ENCODE measurements at places on chromosomes 5 and 9. TPM values are rescaled to one million over a fixed set of nuclear protein-coding genes. Genes with fewer than 3 reads are reported as not detected.

DNA sequence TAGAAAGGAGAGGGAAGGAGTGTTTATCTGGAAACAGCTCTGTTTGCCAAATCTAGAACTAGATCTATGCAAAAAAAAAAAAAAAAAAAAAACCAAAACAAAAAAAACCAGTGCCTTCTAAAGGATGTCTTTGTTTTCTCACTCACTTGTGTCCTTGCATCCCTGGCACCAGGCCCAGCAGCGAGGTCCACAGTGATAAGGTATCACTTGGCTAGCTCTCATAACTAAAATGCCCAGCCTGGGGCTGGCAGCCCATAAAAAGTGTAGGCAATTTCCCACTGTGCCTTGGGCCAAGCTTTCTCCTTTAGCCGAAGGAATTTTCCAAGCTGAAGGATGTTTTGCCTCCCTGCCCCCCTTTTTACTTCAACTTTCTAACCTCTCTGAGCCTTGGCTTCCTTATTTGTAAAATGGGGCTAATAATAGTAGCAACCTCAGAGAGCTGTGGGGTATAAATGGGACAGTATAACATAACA lies 20.8 kb downstream of the RGS3 start:
- no peaks in the 10 kb centered on the region for H3K27me3 ChIP-seq
- no peak overlapping the region for H3K4me3 ChIP-seq
- no peaks in the 10 kb centered on the region for H3K36me3 ChIP-seq
- no peak for DNase-seq
- no peak overlapping the region for H3K27ac ChIP-seq
- peaks cover 6% of the 10 kb centered on the region for H3K4me1 ChIP-seq

DNA sequence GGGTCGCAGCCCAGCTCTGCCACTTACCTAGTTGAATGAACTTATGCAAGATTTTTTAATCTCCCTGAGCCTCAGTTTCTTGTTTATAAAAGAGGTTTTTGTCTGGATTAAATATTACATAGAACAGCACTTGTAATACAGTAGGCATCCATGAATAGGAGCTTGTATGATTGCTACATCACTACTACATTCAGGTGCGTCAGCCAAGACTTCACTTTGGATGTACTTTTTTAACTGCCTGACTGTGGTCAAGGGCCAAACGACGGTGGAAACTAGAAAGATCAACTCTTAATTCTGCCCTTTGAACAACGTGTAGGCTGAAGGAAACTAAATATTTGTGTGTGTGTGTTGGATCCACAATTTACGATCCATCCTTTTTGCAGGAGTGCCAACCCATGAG lies 172.8 kb downstream of the RFK start:
- no peaks in the 10 kb centered on the region for H3K27me3 ChIP-seq
- no peaks in the 10 kb centered on the region for H3K36me3 ChIP-seq
- H3K27ac ChIP-seq, result no peak overlapping the region
- no peak overlapping the region for H3K4me3 ChIP-seq

- H3K36me3 ChIP-seq, result peaks cover 6% of the 10 kb centered on the region
- H3K27ac ChIP-seq, result no peak overlapping the region
- no peak overlapping the region for H3K4me3 ChIP-seq
- no peak for DNase-seq
These were observed 4.1 kb downstream of the SWI5 start for GRCh38 chr9:128280084-128280622.

DNA sequence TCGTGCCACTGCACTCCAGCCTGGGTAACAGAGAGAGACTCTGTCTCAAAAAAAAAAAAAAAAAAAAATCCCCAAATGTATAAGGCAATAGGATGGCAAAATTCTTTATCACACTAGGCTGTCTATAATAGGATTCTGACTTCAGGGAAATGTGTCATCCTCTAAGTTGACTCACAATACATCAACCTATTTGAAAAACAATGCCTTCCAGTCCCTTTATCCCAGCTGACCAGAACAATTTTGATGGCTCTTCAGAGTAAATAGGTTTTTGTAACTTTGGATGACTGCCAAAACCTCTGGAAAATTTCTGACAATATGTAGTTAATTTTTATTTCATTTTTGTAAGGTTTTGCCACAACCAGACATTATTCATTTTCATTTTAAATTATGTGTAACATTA lies 184.1 kb downstream of the CCDC192 start:
- H3K27ac ChIP-seq, result no peak overlapping the region
- no peak for DNase-seq
- peaks cover under 1% of the 10 kb centered on the region for H3K4me1 ChIP-seq
- H3K36me3 ChIP-seq, result peaks cover 1% of the 10 kb centered on the region

DNA sequence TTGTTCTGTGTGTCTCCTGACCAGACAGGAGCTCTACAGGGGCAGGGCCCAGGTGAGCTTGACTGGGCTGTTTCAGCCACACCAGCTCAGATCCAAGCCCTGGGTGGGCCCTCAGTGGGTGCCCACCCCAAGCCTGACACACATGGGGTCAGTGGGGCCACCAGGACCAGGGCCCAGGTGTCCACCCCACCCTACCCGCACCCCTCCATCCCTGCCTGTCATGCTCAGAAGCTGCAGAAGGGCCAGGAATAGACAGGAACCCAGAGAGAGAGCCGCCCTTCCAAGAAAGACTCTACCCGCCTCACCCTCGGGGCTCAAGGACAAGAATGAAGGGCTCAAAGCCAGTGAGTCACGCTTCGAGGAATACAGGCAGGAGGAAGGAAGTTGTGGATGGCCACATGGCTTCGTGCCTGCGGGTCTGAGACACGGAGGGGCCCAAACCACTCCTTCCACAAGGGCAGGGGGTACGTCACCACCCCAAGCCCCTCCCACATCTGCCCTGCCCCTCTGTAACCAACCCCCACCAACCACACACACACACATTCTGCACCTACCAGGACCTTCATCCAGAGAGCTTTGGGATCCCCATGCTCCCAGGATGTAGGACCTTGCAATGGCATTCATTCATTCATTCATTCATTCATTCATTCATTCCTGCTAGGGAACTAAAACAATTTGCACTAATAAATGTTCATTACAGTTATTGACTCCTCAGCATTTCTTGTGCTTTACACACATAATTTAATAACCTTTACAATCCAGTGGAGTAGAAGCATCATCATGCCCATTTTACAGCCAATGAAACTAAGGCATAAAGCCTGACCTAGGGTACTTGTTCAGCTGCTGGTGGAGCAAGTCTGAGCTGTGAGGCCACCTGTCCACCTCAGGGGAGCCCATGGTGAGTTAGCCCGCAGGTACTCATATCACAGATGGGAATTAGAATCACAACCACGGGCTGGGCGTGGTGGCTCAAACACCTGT lies 55.9 kb upstream of the STXBP1 start:
- H3K27me3 ChIP-seq, result no peaks in the 10 kb centered on the region
- H3K4me3 ChIP-seq, result peak overlapping the region; percentile 32
- H3K36me3 ChIP-seq, result no peaks in the 10 kb centered on the region
- H3K27ac ChIP-seq, result peak overlapping the region; percentile 82
- DNase-seq, result peak; percentile 82

The ARHGEF39 gene
- total RNA-seq, result 28.2 TPM

The IGIP gene
- 2.2 TPM for total RNA-seq

The GRIN1 gene
- not detected for total RNA-seq

The DNAH5 gene
- total RNA-seq, result not detected

- H3K36me3 ChIP-seq, result no peaks in the 10 kb centered on the region
- no peak overlapping the region for H3K27ac ChIP-seq
- no peaks in the 10 kb centered on the region for H3K27me3 ChIP-seq
- no peak for DNase-seq
- no peaks in the 10 kb centered on the region for H3K4me1 ChIP-seq
- no peak overlapping the region for H3K4me3 ChIP-seq
These were observed 730.0 kb downstream of the MTRR start for GRCh38 chr5:8598996-8599395.

- no peak overlapping the region for H3K4me3 ChIP-seq
- H3K36me3 ChIP-seq, result no peaks in the 10 kb centered on the region
- H3K4me1 ChIP-seq, result no peaks in the 10 kb centered on the region
- H3K27me3 ChIP-seq, result peaks cover 24% of the 10 kb centered on the region
These were observed 71.3 kb downstream of the PSAT1 start for GRCh38 chr9:78368236-78368635.

The CCIN gene
- total RNA-seq, result not detected

The ZNF618 gene
- 0.33 TPM for total RNA-seq

GRCh38 chr9:100397529-100398266 lies 29.2 kb upstream of the MSANTD3 start:
- H3K36me3 ChIP-seq, result peaks cover 2% of the 10 kb centered on the region
- H3K4me3 ChIP-seq, result no peak overlapping the region
- no peaks in the 10 kb centered on the region for H3K4me1 ChIP-seq
- H3K27ac ChIP-seq, result no peak overlapping the region
- no peaks in the 10 kb centered on the region for H3K27me3 ChIP-seq

The DMRTA1 gene
- not detected for total RNA-seq

The SPATA9 gene
- total RNA-seq, result not detected

DNA sequence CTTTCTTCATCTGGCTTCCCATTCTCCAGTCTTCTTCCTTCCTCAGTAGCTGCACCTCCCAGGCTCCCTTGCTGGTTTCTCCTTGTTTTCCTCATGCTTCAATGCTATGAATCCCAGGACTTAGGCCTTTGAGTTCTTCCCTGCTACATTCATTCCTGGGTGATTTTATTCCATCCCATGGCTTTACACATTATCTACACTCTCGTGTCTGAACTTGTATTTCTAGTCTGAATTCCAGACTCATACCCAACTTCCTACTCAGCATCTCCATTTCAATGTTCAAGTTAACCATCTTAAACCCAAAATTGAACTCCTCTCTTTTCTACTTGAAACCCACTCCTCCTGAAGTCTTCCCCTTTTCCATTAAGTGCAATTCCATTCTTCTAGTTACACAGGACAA lies 20.0 kb downstream of the SLC24A2 start:
- no peak overlapping the region for H3K27ac ChIP-seq
- peaks cover 3% of the 10 kb centered on the region for H3K27me3 ChIP-seq
- H3K4me1 ChIP-seq, result no peaks in the 10 kb centered on the region
- DNase-seq, result no peak

The GFPT2 gene
- total RNA-seq, result 0.15 TPM

The C5orf63 gene
- total RNA-seq, result 9.4 TPM

DNA sequence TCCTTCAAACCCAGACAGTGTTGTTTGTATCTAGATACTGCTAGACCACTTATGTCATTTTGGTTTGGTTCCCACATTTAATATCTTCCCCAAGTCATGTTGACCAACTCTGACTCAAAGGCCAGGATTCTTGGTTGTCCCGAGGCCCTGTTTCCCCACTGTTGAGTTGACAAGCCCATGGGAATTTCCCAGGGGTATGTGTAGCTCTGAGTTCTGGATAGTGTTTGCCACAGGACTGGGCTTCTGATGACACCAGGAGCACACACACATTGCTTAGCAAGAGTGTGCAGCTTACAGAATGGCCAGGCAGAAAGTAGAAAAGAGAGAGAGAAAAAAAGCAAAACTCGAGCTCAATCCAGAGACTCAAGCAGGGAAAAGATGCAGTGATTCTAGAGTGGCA lies 214.4 kb downstream of the NXNL2 start:
- no peaks in the 10 kb centered on the region for H3K36me3 ChIP-seq
- no peak overlapping the region for H3K4me3 ChIP-seq
- H3K27me3 ChIP-seq, result peaks cover 9% of the 10 kb centered on the region
- no peaks in the 10 kb centered on the region for H3K4me1 ChIP-seq
- no peak overlapping the region for H3K27ac ChIP-seq

The PCDHGC3 gene
- not detected for total RNA-seq

DNA sequence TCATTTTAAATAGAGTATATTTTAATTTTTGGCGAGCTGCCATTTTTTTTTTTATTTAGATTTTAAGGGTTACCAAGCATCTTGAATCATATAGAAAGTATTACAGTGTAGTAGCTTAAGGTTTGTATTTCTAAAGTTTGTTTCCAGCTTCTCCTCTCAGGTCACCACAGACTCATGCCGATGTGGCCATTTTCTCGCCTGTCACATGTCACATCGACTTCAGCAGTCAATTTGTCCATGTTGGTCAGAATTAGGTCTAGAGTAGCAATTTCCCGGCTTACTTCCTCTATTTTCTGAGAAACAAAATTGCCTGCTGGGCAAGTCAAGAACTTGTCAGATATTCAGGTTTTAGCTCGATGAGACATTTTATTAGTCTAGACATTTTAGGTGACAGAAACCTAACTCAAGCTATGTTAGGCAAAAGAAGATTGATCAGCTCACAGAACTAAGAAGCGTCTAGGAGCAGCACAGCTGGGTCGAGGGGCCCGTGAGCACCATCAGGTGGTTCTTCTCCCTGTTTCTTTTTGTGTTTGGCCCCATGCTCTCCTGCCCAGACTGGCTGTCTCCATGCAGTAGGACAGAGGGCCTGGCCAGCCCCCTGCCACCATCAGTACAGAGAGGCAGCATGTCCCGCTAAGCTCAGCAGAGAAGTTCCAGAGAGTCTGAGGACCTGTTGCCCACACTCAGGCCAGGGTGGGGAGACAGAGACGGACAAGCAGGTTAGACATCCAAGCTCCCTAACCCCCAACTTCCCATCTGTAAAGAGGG lies 48.4 kb upstream of the AFAP1L1 start:
- DNase-seq, result no peak
- no peaks in the 10 kb centered on the region for H3K4me1 ChIP-seq
- H3K36me3 ChIP-seq, result no peaks in the 10 kb centered on the region
- H3K4me3 ChIP-seq, result no peak overlapping the region
- no peak overlapping the region for H3K27ac ChIP-seq
- no peaks in the 10 kb centered on the region for H3K27me3 ChIP-seq

GRCh38 chr9:95088421-95089161 lies 228.9 kb downstream of the FANCC start:
- no peak overlapping the region for H3K4me3 ChIP-seq
- H3K27ac ChIP-seq, result no peak overlapping the region
- DNase-seq, result no peak

DNA sequence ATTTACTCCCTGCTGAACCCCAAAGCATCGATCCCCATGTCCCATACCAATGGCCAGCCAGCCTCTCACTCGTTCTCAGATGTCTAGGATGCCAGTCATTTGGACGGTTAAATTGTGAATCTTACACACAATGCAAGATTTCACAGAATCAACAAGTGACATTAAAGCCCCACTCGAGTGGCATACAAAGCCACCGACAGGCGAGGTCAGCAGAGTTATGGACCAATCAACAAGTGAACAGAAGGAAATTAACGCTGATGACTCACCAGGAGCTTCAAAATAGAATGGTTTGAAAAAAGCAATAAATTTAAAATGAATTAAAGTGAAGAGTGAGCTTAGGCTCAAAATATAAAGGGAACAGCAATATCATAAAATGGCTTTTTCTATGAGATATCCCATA lies 8.2 kb upstream of the RUFY1 start:
- H3K4me3 ChIP-seq, result no peak overlapping the region
- no peaks in the 10 kb centered on the region for H3K36me3 ChIP-seq
- no peaks in the 10 kb centered on the region for H3K4me1 ChIP-seq
- DNase-seq, result no peak
- H3K27me3 ChIP-seq, result peaks cover 6% of the 10 kb centered on the region
- H3K27ac ChIP-seq, result no peak overlapping the region

DNA sequence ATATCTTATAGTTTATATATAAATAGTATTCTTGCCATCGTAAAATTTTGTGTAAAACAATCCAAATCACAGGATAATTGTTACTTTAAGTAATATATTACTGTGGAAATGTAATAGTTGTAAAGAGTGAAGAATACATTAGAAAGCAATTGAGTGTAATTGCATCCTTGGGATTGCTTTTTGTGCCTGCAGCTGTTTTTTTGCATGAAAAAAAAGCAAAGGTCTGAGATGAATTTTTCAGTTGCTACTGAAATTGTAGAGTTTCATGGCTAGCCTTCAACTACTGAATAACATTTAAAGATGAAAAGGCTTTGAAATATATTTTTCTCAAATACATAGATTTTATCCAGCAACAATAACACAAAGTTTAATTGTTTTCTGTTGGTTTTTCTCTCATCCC lies 232.0 kb upstream of the FAM174A start:
- DNase-seq, result no peak
- H3K27me3 ChIP-seq, result no peaks in the 10 kb centered on the region
- H3K27ac ChIP-seq, result no peak overlapping the region

The NIM1K gene
- 0.75 TPM for total RNA-seq
